ENCODE measurements at places on chromosomes 6 and 20.
A peak's percentile ranks its signal among the peaks of the same experiment; 100 is the strongest.

DNA sequence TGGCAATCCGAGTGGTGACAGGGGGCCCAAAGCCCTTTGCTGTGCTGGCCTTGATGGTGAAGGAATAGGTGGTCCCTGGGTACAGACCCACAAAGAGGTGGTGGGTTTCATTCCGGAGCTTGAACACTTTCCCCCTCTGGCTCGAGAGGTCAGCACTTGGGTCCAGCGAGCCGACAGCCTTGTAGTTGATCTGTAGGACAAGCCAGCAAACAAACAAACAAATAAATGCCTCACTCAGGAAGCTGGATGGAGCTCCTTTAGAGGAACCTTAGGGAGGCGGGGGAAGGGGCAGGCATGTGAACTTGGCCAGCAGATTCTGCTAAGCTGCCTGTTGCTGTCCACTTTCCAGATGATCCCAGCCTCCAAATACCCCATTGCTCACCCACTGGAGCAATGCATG is 733.9 kb upstream of the CHD6 start:
- no peak for DNase-seq

DNA sequence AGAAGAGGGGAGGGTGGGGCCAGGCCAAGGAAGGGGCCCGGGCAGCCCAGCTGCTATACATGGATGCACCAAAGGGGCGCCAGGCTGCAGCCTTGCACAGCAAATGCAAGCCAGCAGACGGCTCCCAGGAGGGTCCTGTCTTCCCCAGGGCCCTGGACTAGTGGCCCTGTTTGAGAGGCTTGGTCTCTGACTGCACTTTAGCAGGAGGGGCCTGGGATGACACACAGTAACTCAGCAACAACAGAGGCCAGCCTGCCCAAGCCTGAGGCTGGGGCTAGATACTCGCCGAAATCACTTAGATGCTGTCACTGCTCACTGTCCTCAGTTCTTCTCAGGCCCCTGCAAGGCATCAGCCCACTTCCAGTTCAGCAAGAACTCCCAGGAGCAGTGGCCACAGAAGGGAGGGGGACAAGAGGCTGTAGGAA is 73.5 kb downstream of the TRAM2 start:
- peak; percentile 20 for DNase-seq

DNA sequence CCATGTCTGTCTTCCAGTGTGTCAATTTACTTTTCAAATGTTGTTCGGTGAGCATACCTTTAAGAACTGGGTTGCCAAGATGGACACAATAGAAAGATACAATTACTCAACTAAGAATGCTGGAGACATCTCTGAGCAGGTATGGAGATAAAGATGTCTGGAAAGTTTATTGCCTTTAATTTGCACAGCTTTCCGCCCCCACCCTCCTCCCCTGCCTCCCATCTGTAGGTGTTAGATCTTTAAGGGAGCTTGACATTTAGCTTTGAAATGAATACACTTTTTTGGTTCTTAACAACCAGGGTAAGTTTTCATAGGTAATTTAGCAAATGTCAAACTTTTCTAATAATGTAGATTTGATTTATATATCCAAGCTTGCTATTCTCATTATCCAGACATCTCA is 104.4 kb downstream of the BTBD3 start:
- DNase-seq, result no peak

DNA sequence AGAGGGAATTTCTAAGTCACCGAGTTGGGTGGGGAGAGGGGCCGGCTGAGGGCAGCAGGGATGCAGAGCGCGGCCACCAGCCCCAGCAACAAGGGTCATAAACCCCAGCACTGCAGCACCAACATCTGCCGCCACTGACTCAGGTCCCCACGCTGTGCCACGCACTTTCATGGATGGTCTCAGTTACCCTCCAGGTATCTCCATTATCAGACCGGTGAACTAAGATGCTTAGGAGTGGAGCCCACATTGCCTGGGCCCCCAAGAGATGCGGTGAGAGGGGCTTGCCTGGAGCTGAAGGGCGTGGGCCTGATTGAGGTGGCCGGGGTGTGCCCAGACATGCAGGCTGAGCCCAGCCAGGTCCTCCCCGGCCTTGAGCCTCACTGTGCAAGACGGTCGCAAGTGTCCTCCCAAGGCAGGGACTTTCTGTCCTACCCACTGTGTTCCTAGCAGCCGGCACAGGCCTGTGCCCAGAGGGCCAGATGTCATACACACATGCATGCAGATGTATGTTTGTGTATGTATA is 19.3 kb downstream of the RBM38 start:
- DNase-seq, result no peak

- DNase-seq, result no peak
Measured at GRCh38 chr20:37988306-37988954, 44.8 kb downstream of the TTI1 start.

DNA sequence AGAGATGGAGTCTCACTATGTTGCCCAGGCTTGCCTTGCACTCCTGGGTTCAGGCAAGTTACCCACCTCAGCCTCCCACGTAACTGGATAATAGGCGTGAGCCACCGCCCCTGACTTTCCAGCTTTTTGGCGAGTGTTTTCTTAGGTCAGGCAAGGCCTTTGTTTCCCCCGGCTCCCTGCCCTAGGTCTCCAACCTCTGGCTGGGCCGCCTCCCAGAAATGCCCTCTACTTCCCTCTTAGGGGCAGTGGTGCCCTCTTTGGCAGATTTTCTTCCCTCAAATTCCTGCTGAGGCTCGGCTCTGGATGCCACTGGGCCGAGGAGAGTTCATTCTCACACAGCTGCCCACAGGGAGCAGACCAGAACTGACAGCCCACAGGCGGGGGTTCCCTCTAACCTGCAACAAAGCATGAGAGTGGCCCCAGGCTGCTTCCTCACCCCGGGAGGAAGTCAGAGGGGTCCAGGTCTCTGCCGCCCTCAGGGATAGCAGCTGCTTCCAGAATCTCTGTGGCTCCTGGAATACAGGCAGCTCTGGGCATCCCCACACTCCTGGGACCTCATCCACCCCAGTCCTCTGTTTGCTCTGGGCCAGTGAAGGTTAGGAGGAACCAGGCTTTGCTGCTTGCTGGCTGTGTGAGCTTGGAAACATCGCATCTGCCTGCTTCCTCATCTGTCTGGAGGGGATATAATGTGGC is 56.5 kb downstream of the TCP11 start:
- no peak for DNase-seq

GRCh38 chr6:138250053-138250452 is 31.8 kb upstream of the PBOV1 start:
- no peak for DNase-seq

- no peak for DNase-seq
Measured at GRCh38 chr20:58192567-58192966, 35.9 kb downstream of the ANKRD60 start.

GRCh38 chr20:19807191-19807945 is 49.3 kb downstream of the RIN2 start:
- peak; percentile 86 for DNase-seq

DNA sequence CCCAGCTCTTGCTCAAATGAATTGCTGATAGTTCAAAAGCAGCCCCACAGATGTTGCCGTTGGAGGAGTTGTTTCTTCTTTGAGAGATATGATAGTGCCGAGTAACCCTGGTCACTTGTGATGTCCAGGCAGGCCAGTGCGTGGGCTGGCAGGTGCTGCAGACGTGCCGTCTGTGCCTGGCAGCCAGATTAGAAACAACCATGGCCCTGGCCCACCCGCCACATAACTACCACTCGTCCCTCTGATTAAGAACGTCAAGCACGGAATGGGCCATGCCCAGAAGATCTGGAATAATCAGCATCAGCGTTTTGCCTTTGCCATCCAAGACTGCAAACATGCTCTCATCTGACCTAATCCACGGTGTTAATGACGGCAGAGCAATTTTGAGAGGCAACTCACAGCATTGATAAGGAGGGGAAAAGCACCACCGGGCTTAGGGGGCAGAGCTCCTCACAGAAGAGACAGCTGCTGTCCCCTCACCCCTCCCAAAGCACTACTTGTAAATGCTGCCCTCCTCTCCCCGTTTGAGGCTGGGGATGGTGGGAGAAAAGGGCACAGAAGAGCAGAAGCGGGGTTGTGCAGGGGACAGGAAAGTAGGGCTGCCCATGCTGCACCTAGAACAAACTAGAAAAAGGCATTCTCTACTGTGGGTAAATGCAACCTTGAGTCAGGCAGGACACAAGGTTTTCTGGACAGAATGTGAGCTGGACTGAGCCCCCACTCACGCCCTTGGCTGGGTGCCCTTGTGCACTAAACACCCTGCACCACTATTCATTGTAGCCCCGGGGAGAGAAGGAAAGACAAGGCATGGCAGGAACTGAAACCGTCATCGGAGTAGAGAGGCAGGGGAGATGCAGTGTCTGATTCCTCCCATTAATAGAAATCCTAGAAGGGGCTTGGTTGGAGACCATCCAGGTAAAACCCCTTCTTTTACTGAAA is 5.3 kb upstream of the CPNE5 start:
- DNase-seq, result no peak

DNA sequence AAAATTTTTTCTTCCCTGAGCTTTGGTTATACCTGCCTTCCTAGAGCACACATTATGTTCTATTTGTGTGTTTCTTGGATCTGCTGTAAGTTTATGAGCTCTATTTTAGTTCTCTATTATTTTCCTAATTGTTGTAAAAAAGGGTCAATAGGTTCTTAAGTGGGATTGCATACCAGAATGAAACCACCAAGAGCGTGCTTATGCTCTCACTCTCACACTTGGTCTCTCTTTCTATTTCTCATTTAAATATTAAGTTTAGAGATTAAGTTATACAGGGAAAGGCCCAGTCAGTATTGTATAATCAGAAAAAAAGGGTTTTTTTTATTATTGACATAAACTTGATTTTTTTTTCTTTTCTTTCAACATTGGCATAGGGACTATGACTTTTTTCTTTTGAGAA is 96.8 kb downstream of the RIMS1 start:
- no peak for DNase-seq

GRCh38 chr6:125792172-125792571 is 1.4 kb downstream of the NCOA7 start:
- DNase-seq, result no peak

- no peak for DNase-seq
Measured at GRCh38 chr20:9149087-9149486, 80.2 kb downstream of the PLCB4 start.

DNA sequence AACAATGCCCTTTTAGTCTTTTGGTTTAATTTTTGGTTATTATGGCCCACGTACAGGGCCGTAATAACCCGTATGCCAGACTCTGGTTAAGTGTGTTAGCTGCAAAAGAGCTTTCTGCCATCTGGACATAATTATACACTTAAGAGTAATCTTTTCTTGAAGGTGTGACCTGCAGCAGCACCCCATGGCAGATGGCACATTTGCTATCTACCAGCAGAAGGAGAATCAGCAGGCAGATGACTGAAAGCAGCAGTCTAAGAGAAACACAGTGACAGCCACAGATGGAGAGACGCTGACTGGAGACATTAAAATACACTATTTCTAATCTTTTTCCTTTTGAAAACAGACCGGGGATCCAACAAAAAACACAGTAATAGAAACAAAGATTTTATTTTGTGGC is 18.7 kb downstream of the ASF1A start:
- peak; percentile 19 for DNase-seq

DNA sequence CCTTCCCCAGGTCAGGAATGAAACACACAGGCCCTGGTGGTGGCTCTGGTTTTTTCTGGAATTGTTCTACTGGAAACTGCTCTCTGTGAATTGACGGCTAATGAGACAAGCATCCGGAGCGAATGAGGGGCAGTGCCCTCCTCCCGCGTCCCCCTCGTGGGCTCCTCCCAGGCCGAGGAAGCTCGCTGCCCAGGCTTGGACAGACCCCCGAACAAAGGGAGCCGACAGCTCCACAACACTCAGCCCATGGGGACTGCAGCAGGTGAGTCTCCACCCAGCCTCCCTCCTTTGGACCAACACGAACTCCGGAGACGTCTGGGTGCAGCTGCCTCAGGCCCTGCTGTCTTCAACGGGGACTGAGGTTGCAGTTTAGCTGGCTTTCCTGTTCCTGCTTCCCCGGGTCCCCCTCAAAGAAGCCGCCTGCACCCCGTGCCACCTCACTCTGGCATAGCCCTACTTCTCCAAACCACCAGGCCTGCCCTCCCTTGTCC is 31.3 kb upstream of the AFDN start:
- DNase-seq, result no peak

- no peak for DNase-seq
Measured at GRCh38 chr6:153599901-153600300, 439.1 kb upstream of the OPRM1 start.
